Activated naive CD4-positive, alpha-beta T cell (primary cell): ENCODE measurements at places on chromosomes 16 and 17.
A peak's percentile ranks its signal among the peaks of the same experiment; 100 is the strongest.

DNA sequence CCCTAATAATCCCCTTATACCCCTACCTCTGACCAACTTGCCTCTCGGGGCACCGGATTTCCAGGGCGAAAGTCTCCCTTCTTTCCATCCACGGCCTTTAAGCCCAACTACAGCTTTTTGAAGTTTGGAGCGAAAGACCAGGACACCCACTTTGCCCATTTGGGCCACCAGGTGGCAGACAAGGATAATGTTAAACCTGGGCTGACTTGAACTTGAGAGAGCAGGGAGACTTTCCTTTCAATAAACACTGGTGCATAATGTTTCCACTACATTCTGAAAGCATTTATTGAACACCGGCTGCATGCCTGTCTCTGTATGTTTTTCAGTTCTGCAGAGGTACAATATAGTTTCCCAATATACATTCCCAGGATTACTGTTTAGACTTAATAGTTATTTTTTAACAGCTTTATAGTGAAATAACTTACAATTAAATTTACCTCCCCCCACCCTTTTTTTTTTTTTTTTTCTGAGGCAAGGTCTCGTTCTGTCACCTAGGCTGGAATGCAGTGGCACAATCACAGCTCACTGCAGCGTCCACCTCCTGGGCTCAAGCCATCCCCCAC is 6.9 kb upstream of the CES3 start:
- DNase-seq: peak; percentile 19

- DNase-seq: no peak
Observed at GRCh38 chr16:4945560-4946502, 8.9 kb upstream of the PPL start.

DNA sequence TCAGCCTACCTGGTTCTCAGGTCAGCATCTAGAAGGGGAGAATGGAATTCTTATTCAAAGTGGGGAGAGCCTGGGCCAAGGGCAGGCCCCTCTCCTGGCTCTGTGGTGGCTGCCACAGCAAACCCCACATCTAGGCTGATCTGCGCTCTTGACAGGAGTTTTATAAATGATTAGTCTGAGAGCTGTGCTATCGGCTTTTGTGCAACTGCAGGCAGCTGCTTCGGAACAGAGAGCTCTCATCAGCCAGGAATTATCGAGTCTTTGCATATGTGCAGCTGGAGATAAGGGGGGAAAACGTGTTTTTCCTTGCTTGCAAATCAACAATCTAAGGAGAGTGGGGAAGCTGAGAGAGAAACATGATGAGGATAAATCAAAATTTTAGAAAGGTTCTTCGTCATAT is 91.7 kb downstream of the HS3ST3A1 start:
- no peak for DNase-seq

DNA sequence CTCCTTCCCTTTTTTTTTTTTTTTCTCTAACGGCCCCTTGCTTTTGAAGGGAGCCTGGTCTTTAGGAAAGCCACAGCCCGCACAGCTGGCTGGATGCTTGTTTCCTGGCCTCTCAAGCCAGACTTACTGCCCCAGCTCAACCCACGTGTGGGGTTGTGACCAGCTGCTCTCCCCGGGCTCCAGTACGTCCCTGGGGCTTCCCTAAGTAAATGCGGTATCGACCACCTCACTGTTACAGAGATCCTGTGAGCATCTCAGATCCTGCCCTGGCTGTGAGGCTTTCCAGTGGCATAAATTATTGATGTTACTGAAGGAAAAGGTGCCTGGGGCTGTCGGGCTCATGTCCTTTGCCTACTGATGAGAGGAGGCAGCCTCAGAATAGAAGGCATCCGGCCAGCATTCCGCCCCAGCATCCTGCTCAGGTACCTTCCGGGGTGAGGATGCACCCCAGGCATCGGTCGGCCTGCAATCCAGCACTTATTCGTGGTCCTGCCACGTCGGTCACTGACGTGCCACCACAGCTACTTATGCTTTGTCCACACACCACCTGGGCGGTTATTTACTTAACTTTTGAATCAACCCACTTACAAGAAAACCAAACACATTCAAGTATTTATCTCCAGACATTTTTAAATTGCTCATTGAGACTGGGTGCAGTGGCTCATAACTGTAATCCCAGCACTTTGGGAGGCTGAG is 9.6 kb downstream of the GPRC5B start:
- DNase-seq: no peak

DNA sequence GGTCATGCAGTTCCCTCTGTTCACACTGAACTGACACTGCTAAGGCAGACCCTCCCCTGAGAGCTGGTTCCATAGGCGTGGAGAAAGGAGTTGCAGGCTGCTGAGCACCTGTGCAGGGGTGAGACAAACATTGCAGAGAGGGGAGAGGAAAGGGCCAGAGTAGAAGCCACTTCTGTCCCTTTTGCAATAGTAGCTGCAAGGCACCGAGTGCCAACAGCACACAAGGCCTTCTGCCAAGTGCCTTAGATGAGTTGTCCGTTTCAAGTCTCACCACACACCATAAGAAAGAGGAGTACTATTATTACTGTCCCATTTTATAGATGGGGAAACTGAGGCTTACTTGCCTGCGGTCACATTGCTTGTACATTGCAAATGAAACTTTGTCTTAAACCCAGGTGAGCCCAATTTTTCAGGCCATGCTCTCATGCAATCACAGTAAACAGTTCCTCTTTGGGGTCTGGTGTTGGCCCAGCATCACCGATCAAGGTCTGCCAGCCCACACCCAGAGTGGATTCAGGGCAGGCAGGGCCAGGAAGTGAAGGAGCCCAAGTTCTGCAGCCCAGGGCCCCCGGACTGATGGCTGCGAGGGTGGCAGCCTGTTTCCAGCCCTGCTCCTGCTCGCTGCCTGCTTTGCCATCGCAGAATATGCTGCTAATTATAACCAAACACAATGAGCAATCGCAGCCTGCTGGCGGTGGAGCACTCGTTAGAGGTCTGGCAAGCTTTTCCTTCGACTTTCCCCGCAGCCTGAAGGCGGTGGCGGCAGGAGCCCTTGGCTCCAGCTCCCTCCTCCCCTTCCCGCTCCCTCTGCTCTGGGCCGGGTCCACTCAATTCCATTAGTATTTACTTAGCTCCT is 36.8 kb upstream of the DYNLL2 start:
- no peak for DNase-seq

GRCh38 chr17:80785477-80786178 is 206.0 kb upstream of the CHMP6 start:
- DNase-seq: no peak

DNA sequence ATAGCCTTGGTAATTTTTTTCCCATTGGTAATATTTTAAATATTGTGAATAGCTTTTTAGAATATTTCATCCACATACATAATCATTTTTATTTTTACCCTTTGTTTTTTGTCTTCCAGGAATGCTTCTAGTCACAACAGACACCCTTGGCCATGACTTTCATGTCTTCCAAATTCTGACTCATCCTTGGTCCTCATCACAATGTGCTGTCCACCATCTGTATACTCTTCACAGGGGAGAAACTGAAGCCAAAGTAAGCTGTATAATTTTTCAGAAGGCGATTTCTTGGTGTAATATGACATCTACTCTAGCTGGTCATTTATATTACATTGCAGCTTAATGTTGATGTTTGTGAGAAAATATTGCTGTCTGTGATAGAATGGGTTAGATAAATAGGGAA is 269.4 kb downstream of the BCAS3 start:
- no peak for DNase-seq

DNA sequence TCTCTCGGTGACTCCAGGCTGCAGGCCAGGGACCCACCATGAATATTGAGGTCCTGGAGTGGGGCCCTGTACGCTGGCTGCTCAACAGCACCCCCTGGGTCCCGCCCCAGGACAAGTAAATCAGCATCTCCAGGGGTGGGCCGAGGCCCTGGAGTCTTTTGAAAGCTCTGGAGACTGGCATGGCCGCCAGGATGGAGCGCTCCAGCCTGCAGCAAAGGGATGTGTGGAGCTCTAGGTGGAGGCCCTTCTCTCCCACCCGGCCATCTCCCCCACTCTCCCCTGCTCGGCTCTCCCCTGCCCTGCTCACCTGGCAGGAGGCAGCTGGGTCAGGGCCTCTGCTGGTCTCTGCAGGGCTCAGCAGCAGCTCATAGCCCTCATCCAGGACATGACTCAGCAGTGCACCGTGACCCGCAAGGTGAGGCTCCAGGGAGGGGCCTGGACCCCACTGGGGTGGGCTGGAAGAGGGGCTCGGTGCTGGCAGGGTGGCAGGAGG is 16.6 kb downstream of the SGSH start:
- DNase-seq: no peak

DNA sequence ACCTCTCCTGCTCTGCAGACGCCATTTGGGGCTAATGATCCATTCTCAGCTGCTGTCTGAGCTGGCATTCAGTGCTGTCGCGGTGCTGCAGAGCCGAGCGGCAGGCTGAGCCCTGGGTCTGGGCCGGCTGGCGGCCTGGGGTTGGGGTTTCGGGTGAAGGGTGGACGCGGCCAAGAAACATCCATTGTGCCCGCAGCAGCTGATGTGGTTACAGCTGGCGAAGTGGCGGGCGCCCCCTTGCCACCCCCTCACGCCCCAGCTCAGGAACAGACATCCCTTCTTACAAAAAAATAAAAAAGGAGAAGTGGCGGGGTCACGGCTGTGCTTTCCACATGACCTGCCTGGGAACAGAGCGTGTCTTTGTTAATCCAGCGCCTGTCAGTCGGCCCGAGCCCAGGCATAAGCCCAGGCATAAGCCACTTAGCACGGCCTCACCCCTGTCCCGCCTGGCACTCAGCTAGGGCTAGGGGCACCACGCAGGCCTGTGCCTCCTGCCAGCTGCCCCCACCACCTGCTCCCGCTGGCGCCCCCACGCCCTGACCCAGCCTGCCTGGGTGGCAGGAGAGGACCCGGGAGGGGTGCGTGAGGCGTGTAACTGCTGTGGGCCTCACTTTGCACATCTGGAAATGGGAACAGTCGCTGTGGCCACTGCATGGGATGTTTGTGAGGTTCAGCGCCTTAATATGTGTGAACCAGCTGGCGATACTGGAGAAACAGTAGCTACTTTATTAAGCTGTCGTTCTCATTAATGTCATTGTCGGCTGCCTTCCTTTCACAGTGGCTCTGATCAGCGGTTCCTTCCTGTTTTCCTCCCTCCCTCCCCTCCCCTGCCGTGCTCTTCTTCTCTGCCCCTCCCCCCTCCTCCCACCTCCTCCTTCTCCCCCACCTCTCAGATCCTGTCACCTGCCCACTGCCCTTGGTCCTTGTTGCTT is 197.7 kb upstream of the CIBAR2 start:
- DNase-seq: peak; percentile 11

- DNase-seq: no peak
Observed at GRCh38 chr17:43524945-43525575, 21.1 kb downstream of the ETV4 start.

GRCh38 chr16:22235839-22236745 is 30.0 kb downstream of the EEF2K start:
- DNase-seq: no peak

DNA sequence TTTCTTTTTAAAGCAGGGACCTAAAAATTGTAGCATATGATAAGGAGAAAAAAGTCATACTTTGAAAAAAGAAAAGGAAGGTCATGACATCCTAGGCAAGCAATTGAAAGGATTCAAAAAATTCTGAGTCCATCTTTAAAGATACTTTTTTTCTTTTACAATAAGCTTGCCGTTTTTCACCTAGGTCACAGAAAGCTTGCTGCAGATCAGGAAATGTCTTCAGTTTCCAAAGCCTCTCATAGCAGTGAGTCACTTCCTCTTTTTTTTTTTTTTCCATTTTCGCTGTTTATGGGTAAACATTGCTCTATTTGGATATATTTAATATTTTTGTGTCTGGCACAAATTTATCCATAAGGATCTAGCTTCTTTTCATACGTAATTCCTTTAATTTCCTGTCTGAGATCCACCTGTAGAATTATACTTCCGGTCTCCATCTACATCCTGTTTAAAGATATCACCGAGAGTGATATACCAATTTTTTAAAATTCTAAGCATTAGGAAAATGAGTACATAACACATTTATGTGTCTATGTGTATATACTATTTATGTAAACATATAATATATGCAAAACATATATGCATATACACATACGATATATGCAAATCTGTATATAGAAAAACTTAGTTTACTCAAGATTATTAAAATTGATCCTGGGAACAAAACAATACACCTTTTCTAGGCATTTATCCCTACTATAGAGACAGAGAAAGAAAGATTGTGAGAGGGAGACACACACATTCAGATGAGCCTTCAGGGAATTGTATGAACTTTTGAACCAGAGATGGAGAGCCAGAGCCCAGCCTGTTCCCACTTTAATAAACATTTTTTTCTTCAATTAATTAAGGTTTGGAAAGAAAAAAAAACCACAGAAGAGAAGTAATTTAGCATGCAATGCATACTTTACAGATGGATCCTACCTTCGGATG is 134.4 kb downstream of the SKAP1 start:
- no peak for DNase-seq

DNA sequence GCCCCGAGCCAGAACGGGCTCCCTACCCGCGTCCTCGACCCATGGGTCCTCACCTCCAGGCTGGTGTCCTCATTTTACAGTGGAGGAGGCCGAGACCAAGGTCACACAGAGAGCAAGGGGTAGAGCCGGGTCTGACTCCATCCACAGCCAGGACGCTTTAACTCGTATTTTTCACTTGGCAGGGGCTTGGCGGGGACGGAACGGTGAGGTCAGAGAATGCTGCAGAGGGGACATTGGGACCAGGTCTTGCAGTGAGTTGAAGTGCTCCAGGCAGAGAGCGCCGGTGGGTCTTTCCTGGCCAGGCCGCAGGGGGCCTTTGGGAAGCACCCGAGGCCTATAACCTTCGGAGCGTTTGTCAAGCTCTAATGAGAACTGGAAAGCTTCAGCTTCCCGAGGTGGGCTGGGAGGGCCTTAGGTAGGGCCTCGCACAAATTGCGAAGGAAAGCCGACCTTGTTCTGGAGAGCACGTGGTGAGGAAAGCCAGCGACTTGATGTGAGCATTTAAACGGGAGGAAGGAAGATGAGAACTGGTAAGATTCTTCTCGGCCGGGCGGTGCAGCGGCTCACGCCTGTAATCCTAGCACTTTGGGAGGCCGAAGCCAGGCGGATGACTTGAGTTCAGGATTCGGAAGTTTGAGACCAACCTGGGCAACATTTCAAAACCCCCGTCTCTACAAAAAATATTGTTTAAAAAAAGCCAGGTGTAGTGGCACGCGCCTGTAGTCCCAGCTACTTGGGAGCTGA is 908 bp upstream of the CLUH start:
- no peak for DNase-seq
